Skin of body (tissue), 3 donors: ENCODE measurements at places on chromosomes 1 and 21.

- no peak for DNase-seq
Measured at GRCh38 chr21:27564684-27565301, 597.9 kb upstream of the ADAMTS5 start.

GRCh38 chr21:24045775-24046215 is 1561.5 kb downstream of the MRPL39 start:
- peak; percentile 77 for DNase-seq

- no peak for DNase-seq
Measured at GRCh38 chr1:15696956-15697521, 12.9 kb downstream of the PLEKHM2 start.

GRCh38 chr1:223084464-223084866 is 58.6 kb downstream of the TLR5 start:
- DNase-seq = no peak

DNA sequence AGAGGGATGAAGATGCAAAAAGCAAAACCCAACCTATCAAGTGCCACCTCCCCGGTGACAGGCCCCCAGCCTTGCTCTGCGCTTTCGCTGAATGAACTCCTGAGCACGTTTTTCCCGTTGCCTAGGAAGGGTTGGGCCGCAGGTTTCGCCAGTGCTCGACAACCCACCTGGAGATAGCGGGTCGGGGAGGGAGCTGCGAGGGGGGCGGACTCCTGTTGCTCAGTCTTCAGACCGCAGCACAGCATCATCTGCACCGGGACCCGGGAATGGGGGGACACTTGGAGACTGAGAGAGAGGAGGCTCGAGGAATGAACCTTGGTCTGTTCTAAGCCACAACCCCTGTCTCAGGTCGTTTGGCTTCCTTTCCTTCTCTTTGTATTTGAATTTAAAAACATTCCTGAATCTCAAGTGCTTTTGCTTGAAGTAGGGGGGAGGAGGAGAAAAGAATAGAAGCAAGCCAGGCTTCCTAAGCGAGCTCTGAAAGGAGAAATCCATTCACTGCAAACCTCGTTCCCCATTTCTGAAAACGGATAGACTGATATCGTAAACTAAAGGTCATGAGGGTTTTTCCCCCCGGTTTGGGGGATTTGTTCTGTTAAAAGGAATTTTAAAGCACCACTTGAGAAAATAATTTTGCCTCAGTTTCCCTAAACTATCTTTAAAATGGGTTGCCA is 1.2 kb downstream of the AK5 start:
- DNase-seq = no peak
